ENCODE measurements at places on chromosomes 12 and 14.

DNA sequence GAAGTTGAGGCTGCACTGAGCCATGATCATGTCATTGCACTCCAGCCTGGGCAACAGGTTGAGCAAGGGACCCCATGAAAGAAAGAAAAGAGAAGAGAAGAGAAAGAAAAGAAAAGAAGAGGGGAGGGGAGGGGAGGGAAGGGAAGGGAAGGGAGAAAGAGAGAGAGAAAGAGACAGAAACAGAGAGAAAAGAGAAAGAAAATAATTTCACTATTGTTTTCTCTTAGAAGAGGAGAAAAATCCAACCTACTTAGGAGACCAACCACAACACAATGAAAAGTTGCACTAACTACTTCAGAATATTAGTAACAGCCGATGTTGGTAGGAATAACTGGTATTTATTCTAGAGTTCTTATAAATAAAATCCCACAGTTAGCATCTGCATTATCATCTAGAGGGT is 9.6 kb downstream of the TRAPPC6B start:
- no peak for DNase-seq

DNA sequence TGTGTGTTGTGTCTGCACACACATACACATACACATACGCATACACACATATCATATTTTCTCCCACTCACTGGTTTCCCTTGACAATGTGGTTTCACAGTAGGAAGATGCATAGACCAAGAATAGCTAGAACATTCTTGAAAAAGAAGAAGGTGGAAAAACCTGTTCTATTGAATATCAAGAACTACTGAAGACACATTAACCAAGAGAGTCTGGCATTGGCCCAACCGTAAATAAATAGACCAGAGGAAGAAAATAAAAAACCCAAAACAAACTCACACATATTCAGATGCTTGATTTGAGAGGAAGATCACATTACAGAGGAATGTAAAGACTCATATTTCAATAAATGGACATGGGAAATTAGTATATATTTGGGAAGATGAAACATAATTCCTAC is 311.3 kb downstream of the FOXG1 start:
- DNase-seq: no peak

DNA sequence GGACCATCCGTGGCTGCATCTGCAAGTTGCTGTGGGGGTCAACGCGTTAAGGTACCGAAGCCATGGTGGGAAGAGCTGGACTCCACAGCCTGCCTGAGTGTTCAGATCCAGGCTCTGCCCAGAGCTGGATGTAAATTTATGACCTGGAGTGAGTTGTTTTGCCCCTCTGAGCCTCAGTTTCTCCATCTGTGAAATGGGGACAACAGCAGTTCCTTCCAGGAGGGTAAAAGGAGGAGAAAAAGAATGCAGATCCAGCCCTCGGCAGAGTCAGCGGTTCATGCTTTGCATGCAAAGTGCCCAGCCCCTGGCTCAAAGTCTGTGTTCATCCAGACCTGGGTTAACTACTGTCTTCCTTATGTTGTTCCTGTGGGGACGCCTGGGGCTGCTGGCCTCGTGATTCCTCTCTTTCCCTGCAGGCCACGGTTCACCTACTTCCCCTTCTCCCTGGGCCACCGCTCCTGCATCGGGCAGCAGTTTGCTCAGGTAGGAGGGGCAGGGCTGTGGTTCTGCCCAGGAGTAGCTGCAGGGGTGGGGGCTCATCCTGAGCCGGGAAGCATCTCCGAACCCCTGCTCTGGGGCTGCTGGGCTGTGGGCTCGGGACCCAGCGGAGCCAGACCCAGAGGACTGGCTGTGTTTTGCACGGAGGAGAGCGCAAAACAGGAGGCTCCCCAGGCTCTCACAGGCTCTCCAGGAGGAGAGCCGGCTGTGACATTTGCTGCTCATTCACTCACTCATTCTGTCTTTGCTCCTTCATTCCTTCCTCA is 41.9 kb downstream of the CYP46A1 start:
- no peak for DNase-seq

DNA sequence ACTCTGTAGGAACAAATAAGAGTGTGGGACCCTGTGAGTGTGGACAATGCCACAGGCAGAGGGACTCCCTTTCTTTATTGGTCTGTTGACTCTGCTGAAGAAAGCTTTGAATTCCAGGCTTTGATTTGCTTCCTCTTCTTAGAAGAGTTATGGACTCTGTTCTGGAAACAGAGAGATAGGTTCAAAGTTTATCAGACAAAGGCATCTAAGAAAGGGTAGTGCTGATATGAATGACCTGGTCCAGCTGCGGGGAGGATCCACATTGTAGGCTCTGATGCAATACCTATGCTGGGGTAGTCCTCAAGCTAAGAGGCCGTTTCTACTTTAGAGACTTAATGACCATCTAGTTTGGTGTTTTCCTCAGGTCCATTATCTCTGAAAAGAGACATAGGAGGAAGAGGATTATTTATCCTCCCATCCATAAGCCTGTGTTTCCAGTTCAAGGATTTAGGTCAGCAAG is 10.7 kb upstream of the IKZF4 start:
- DNase-seq: no peak

DNA sequence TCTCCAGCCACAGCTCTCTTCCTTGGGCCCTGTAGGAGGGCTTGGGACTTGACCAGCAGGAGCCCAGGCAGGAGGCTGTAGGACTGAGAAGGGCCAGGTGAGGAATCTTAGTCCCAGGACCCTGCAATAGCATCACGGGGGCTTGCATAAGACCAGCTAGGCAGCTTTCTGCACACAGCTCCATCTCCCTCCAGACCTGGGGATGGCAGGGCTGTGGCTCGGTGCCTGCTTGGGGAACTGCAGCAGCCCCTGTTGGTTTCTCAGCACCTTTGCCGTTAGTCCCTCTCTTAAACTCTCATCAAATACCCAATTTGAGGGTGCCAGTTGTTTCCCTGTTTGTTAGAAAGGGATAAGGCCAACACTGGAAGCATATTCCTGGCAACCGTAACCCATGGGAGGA is 14.3 kb downstream of the DIO3 start:
- DNase-seq: no peak

DNA sequence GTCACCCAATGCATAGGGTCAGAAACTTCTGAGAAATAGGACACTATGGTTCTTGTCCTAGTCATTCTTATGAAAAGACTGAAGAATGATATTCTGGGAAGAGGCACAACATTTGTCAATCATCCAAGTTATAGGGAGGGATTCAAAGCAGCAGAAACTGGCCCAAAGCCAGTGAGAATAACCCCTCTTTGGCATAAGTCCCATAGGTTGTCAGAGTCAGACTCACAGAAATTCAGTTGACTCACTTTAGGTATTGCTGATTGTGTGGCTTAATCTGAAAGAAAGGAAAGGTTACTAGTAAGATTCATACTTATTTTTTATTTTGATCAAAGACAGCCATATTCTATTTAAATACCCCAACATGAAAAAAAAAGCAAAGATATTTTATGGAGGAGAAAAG is 151.0 kb downstream of the SRGAP1 start:
- no peak for DNase-seq

- no peak for DNase-seq
Observed at GRCh38 chr12:132827763-132828703, 636 bp downstream of the GOLGA3 start.

- DNase-seq: no peak
Observed at GRCh38 chr12:86379337-86379736, 123.1 kb upstream of the MGAT4C start.

- no peak for DNase-seq
Observed at GRCh38 chr12:119672194-119672593, 4.3 kb downstream of the PRKAB1 start.

DNA sequence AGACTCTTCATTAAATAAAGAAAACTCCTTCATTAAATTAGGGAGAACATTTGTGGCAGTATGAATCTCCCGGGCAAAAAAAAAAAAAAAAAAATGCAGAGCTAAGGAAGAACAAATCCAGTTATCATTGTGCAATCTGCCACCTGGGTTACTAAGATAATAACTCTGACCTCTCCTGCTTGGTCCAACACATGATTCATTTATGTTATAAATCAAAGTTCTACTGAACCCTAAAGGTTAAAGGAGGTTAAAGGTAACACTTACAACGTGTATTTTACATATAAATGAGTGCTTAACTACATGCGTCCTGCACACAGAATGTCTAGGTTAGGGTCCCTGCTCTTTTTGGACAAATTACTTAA is 4.2 kb downstream of the TGFB3 start:
- DNase-seq: no peak

DNA sequence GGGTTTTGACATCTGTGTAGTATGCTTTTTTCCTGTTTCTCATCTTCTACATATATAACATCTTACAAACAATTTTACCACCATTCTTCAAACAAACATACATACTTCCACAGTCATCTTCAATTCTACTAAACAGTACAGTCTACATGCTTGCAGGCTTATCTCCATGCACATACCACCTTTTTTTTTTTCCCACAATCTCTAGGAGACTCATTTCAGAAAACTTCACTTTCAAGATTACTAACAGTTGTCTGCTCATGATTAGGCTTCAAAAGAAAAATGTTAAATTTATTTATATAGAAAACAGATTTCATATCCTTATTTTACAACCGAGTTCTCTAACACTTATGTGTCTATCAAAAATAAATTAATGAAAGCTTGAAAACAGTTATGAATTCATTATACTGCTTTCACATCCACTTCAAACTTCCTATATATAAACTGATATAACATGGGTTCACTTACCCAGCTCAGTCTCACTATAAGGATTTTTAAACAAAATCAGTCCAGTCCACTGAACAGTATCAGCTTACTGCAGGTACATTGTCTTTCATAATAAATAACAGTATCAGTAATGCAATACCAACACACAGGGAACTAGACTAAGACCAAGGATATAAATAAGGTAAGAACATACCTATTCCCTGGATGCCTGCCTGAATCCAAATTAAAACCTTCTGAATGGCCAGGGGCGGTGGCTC is 42.5 kb downstream of the LRP6 start:
- DNase-seq: no peak

DNA sequence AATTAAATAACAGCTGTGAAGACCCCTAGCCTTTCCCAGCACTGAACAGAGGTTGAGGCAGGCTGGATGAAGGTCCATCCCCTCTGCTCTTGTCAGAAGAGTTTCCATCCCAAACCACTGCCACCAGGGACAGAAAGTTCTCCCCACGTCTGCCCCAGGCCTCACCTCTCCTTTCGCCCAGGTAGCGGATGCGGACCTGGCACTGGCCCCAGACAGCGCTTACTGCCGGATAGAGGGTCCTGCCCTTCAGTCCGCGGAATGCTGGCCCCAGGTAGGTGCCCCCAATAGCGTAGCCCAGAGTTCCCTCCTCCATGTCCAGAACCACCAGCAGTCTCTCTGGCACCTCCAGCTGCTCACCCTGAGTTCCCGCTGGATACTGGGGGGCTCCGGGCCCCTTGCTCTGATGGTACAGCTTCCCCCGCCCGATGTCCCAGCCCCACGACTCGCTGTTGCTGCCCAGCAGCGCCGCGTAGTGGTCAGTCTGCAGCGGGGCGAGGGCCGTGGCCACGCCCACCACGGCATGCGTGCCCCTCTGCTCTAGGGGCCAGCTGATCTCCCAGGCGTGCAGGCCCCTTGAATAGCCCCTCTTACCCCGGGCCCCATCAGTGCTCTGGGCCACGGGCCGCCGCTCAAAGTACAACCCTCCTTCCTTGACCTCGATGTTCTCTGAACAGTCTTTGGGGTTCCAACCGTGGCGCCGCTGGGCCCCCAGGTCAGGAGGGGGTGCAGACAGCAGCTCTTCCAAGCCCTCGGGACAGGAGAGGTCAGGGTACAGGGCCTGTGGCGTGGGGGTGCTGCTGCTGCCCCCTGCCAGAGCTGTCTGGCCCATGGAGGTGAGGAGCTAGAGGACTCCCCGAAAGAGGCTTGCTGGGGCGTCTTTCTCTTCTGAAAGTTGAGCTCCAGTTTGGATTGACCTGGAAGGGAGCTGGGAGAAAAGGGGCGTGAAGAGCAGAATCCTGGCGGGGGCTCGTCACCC is 742 bp downstream of the SPSB2 start:
- DNase-seq: peak; percentile 64

DNA sequence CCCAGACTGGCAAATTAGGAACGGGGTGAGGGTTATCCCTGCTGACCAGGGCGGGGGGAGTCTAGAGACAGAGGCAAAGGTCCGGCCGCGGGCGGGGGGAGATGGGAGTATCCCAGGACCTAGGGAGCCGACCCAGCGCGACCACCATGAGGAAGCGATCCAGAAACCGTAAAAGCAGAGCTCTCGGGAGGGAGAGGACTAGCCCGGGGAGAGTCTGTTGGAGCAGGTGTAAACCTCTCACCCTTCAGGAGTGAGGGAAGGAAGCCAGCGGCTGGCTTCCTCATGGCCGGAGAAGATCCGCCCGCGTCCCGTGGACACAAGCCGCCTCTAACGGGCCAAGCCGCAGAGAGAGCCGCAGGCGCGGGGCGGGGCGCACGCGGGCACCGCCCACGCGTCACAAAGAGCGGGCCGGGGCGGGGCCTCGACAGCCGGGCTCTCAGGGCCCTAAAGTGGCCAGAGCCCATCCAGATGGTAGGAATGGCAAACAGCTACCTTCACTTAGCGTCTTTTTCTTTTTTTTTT is at the start of gene ACRBP:
TSS of gene ACRBP (minus strand) at position 350 of the 522 bp plus-strand sequence. CDS start at position 284, 66 bp downstream.
- DNase-seq: no peak

GRCh38 chr12:119744900-119745606 is 77.1 kb downstream of the PRKAB1 start:
- DNase-seq: no peak

DNA sequence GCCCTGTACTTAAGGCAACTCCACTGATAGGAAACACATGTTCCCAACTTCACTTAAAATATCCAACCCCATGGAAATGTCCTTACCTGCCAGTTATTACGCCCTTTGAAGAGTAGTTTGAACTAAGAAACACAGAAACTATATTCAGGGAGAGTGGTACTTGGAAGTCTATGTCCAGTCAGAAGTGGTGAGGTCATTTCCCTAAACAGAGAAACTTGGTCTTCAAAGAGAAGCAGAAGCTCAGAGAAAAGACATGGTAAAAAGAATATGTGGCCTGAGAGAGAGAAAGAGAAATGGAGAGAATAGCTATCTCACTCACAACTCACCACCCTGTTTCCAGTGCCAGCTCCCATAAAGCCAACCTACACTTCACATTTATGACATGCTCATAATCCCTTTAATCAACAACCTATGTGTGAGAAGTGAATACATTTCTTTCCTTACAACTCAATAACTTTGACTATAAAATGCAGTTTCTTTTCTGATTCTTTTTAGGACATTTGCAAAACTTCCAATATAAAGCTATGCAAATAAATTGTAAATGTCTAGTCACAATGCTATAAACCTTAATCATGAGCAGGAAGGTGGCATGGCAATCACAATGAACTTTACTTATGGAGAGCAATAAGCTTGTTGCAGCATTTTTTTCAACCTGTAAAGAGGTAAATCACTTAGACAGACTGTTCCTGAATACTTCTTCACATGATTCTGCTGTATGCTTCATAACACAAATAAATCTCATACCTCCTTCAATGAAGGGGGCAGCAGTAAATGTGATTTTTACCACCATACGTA is 67.1 kb downstream of the CPNE8 start:
- no peak for DNase-seq

- no peak for DNase-seq
Observed at GRCh38 chr12:91171476-91171875, 11.1 kb downstream of the DCN start.

GRCh38 chr14:100297320-100298300 is 8.6 kb downstream of the SLC25A29 start:
- DNase-seq: no peak

- no peak for DNase-seq
Observed at GRCh38 chr14:50920482-50921230, 23.6 kb downstream of the PYGL start.

GRCh38 chr14:71773898-71774481 is 158.2 kb upstream of the RGS6 start:
- DNase-seq: no peak

Data from stimulated activated CD8-positive, alpha-beta memory T cell treated with anti-CD3 and anti-CD28 coated beads, Interleukin-4, amount 100 ng/mL, for 1 hour (primary cell).